ENCODE measurements at places on chromosomes 4 and X. TPM values are rescaled to one million over a fixed set of nuclear protein-coding genes. Genes with fewer than 3 reads are reported as not detected.

GRCh38 chrX:73916489-73916888 is 353.5 kb downstream of the CHIC1 start:
- DNase-seq: no peak

Gene RHOXF1
- 0.37 TPM for polyA plus RNA-seq

DNA sequence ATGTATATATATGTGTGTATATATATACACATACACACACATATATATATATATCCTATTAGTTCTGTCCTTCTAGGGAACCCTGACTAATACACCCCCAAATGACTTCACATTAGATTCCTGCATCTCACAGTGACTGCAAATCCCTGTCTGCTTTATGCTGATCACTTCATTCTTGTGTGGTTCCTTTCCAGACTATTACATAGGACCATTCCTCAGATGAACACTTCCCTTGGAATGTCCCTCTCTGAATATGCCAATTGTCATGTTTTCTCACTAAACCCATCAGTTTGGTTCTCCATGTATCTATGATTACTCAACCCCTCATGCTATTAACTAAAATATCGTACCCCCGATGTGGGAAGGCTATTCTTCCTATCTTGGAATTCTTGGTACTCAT is 605.2 kb upstream of the NR3C2 start:
- no peak for DNase-seq

Gene PTTG2
- polyA plus RNA-seq: not detected

Gene FAAH2
- 8.0 TPM for polyA plus RNA-seq

DNA sequence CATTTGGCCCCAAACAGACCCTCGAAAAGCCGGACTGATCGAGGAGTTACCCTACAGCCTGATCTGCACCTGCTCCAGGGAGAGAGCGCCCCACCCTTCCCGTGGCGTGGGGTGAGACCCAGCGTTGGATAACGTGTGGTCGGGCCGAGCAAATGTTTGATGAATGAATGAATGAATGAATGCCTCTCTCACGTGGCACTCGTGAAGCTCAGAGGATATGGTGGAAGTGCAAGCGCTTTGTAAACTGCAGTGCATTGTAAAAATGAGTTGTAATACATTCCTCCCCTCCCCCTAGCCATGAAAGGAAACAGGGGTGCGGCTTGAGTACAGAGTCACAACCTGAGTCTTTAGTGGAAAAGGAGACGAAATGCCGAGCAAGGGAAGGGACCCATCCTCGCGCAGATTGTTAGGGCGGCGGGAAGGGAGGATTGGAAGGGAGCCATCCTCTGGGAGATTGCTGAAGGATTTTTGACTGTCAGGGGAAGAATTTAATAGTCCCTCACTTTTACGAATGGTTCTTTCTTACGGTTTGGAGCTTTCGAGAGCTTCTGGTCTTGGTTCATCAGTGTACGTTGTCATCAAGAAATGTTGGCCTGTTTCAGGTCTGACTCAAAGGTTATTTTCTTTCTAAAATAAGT is 772 bp upstream of the FBXW7 start:
- DNase-seq: peak; percentile 55

DNA sequence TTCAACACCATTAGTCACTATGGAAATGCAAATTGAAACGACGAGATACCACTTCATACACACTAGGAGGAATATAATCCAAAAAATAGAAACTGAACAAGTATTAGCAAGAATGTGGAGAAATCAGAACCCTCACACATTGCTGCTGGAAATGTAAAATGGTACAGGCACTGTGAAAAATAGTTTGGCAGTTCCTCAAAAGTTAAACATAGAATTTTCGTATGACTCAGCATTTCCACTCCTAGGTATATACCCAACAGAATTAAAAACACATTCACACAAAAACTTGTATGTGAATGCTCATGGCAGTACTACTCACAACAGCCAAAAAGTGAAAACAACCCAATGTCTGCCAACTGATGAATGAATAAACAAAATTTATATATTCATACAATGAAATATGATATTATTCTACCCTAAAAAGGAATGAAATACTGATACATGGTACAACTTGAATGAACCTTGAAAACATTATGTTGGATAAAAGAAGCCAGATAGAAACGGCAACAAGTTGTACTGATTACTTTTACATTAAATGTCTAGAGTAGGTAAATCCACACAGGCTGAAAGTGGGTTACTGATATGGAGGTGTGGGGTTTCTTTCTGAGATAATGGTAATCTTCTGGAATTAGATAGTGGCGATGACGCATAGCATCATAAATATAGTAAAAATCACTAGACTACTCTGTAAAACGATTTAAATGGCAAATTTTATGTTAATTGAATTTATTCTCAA is 22.3 kb downstream of the TEC start:
- no peak for DNase-seq

Gene POU4F2
- polyA plus RNA-seq: not detected

- no peak for DNase-seq
These were observed 877.3 kb upstream of the INTU start for GRCh38 chr4:126755506-126755905.

DNA sequence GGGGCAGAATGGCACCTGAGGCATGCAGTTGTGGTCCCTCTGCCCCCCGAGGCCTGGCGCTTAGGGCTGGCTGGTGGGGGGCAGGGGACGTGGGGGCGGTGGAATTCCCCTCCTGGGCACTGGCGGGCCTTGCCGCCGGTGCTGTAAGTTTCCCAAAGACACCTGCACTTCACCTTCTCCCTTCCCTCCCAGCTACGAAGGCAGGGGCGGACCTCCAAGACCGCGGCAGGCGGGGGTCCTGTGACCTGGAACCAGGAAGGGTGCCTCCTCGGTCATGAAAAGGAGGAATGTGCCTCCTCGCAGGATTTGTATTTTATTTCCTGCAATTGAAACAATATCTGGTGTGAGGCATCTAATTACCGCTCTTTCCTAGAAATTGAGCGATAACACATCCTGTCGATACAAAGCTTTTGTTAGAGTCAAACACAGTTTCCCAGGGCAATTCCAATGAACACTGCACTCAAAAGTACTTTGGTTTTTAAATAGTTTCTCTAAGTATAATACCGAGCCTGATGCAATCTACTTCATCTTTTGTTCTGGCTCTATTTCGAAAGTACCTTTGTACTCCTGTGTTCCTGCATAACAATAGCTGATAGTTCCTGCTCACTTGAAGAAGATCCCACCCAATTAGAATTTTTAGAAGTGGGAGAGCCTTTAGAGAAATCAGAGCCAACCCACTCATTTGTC is 12.3 kb upstream of the ADRA2C start:
- DNase-seq: no peak

- DNase-seq: no peak
These were observed 167.1 kb downstream of the AMELX start for GRCh38 chrX:11460347-11460746.

GRCh38 chr4:162586266-162586665 is 422.5 kb upstream of the FSTL5 start:
- no peak for DNase-seq

DNA sequence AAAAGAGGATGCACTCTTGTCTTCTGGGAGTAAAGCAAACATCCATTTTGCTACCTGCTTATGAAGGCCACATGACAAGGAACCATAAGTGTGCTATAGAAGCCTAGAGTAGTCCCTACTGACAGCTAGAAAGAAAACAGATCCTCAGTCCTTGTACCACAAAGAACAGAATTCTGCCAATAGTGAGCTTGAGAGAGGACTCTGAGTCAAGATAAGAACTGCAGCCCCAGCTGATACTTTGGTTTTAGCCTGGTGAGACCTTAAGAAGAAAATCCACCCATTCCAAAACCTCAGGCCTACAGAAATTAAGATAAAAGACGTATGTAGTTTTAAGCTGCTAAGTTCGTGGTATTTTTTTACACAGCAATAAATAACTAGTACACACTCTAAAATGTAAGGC is 914.6 kb downstream of the PCDH19 start:
- no peak for DNase-seq

Gene GLRB
- polyA plus RNA-seq: 0.76 TPM

Gene RNF175
- polyA plus RNA-seq: 0.16 TPM

DNA sequence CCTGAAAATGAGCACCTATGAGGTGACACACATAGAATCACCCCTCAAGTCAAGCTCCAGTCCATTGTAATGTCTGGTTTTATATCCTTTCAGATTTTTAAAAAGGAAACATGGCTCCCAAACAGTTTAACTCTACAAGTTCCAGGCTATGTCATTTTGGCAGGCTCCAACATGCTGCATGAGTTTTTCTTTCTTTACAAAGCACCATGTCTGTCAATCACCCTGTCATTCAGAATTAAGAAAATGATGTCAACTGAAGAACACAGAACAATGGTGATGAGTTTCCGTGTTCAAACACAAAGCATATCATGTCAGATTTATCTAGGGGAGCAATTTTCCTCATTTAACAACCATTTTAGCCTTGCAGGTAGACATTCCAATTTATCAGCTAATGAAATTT is 106.5 kb downstream of the AMMECR1 start:
- DNase-seq: no peak

DNA sequence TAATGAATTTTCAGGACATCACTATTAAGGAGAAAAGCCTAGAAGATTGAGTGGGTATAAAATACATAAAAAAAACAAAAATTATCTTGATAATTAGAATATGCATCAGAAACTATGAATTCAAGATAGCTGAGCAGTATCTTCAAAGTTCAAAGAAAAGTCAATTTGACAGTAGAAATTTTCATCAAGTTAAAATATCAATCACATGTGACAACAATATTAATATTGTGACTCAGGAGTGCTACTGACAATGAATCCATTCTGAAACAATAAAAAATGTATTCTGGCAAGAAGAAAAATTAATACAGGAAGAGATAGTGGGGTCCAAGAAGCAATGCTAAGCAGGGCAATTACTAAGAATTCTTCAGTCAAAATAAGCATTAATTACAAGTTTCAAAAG is 151.9 kb upstream of the GLRA2 start:
- no peak for DNase-seq
